ENCODE measurements at places on chromosomes 5 and 9.

DNA sequence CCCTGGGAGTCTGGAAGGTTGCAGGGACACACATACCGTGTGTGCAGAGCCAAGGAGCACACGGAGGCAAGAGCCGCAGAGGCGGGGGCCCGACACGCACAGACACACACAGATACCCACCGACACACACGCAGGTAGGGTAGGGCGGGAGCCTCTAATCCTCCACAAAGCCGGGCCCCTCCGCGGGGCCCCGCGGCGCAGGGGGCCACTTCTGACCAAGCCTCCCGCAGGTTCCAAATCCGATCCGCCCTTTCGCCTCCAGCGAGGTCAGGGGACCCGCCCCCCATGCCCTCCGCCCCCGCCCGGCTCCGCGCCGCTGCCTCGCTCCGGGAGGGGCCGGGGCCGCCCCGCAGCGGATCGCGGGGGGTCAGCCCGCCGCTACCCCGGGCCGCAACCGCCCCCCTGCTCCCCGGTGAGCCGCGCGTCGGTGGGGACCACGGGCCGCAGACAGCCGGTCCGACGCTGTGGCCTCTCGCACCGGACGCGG lies 1.4 kb upstream of the LMX1B start:
- DNase-seq, result no peak

- DNase-seq, result peak; percentile 7
Observed at GRCh38 chr5:123154886-123155445, 65.9 kb downstream of the PRDM6 start.

DNA sequence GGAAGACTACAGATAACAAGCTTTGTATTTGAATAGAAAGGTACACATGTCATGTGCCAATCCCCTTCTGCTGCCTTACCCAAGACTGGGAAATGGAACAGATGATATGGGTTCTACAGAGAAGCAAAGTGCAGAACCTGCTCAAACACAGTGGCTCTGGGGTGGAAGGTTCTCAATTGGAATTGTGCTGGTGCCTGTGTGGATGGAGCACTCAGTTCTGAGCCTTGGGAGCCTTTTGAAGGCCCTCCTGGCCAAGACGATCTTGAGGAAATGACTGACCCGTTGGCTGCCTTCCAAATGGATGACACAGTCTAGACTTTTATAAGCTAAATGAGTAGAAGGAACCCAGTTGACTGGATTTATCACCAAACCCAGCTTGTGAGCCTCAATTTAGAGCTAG lies 4.2 kb upstream of the PRSS3 start:
- DNase-seq, result no peak

DNA sequence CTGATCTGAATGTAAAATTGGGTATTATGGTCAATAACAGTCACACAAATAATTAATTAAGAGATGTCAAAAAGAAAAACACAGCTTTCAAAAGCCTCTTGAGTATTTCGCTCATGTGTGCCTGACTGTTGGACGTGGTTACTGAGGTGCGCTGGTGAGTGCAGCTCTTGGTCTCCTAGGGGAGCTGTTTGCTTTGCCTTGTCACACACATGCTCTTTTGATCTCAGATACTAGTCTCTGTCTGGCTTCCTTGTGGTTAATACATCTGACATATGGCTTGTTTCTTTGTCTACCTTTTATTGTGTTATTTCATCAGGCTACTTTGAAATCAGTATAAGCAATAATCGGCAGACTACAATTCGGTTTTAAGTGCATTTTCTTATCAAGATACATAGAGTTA lies 51.5 kb downstream of the PCSK1 start:
- no peak for DNase-seq

GRCh38 chr5:9196403-9197227 lies 349.3 kb downstream of the SEMA5A start:
- DNase-seq, result no peak

DNA sequence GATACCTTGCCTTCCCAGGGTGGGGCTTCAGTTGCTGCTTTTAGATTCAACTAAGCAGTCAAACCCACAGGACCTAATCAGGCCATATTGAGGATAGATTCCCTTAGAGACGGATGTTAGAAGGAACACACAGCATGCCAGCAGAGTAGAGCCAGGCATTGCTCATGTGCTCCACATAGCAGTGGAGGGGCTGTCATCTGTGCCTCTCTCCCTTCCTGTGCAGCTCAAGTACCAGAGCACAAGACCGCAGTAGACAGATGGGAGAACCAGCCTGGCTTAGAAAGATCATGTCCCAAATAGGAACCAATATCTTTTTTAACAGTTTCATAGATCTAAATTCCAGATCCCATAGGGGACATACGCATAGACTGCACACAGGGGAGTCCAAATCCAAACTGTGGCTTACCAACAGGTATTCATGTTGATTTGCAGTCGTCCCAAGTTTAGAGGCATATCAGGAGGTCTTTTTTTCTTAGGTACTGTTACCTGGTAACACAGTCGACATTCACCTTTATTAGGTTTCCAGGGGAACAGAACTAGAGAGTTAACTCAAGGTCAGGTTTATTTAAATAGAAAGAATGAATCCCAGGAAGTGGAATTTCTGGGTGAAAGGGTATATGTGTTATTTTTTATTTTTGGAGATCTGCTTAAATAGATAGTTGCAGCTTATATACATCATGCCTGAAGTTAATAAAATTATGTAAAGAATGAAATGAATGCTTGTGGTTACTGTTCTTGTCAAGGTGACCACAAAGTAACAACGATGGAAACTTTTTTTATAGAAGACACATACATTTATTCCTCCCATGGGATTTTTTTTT lies 43.5 kb upstream of the PCAT7 start:
- DNase-seq, result no peak

- DNase-seq, result no peak
Observed at GRCh38 chr5:4981608-4982007, 158.5 kb upstream of the ADAMTS16 start.

DNA sequence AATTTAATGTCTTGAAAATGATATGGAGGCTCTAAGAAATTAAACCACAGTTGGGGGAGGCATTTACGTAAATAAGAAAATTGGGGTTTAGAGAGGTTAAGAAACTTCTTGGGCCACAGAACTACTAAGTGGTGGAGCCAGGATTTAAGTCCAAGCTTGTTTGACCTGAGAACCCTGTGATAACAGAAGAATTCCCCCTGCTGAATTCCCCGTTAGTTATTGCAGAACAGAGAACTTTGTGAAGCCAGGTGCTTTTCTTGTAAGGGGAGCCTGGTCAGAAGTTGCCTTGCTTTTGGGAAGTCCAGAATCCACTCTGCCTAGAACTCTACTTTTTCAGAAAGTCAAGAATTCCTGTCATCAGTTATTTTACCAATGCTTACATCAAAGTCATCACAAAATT lies 309.3 kb upstream of the SEMA6A start:
- no peak for DNase-seq

- no peak for DNase-seq
Observed at GRCh38 chr5:96144289-96144688, 182.6 kb upstream of the ELL2 start.

- no peak for DNase-seq
Observed at GRCh38 chr9:69307446-69308205, 17.4 kb upstream of the ENTREP1 start.

DNA sequence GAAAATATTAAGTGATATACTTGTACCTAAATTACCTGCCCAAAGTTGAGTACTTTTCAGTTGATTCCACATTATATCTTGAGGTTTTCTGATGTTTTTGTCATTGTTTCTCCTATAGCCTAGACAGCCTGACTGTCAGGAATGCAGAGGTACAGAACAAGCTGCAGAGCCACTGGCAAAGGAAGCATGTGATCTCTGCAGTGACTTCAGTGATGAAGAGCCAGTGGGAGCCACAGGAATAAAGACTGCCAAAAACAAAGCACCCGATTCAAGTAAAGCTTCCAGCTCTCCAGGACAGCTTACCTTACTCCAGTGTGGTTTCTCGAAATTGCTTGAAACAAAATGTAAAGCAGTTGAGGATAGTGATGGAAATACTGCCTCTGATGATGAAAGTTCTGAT lies 96.3 kb downstream of the ERCC6L2 start:
- no peak for DNase-seq

DNA sequence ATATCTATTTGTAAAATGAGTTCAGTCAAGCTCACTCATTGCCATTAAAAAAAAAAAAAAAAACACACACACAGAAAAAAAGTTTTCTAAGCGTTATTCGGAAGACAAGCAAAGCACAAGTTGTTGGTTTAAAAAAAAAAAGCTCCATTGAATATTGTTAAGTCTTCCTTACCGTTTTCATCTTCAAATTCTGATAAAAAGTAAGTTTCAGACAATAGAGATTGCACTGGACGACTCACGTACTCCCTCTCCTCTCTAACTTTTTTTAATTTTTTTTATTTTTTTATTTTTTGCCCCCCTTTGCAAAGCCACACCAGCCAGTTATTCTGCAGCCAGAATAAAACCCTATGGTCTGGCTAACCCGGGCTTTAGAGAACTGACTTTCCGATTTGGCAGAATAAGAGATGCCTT lies 544 bp downstream of the ADAMTS6 start:
- peak; percentile 35 for DNase-seq

- DNase-seq, result no peak
Observed at GRCh38 chr5:159017786-159018185, 81.9 kb downstream of the EBF1 start.

DNA sequence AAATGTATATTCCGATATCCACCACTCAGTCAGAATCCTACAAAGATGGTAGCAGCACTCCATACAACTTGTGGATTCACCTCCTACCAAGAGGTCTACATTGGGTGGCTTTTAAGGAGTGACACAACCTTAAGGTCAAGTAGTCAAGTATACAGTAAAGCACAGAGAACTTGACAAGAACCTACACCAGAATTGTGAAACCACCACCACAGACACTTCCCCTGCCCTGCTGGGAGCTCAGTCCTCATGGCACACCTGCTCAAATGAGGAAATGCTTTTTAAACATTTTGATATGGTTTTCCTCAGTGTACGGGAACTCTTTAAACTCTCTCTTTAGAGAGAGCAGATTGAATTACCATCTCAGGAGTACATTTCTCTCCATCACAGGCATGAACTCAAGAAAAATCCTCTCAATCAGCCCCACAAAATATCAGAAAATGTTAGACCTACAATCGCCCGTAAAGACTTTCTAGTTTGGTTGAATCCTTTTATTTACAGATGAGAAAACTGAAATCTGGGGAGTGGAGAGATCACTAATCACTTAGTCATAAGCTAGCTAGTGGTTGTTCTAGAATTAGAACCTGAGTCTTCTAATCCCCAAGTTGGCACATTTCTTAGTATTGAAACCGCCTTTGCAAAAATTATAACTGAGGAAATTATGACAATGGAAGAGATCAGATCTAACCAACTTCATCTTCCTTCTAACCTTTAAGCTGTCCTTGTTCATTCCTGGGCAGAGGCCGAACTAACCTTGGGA lies 38.5 kb upstream of the NR4A3 start:
- no peak for DNase-seq

GRCh38 chr5:62296998-62297397 lies 9.0 kb upstream of the KIF2A start:
- DNase-seq, result no peak

- no peak for DNase-seq
Observed at GRCh38 chr5:75862872-75863271, 145.6 kb upstream of the POC5 start.

- no peak for DNase-seq
Observed at GRCh38 chr5:15026011-15026893, 154.7 kb upstream of the ANKH start.

DNA sequence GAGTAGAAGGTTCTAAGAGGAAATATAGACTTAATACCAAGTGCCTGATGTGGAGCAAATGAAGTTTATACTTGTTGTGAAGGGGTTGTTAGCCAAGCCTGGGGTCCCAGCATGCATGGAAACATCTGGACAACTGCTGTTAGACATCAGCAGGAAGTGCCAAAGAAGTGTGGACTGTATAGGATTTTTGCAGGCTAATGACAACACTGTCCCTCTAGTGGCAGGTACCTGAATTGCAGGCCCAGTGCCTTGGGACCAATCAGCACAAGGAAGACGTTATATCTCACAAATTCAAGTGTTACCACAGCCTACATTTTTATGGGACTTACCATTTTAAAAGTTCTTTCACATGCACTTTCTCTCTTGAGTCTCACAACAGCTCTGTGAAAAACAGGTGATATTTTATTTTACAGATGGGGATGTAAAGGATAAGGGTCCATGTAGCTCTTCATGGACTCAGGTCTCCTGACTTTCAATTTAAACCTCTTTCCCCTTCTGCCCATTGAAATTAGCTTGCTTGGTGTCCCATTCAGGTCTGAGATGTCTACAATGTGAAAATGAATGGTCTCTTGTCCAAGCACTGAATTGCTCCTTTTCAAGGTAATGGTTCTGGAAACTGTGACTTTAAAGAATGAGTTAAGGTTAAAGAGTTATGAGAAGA lies 89.0 kb upstream of the MAP1B start:
- DNase-seq, result no peak

DNA sequence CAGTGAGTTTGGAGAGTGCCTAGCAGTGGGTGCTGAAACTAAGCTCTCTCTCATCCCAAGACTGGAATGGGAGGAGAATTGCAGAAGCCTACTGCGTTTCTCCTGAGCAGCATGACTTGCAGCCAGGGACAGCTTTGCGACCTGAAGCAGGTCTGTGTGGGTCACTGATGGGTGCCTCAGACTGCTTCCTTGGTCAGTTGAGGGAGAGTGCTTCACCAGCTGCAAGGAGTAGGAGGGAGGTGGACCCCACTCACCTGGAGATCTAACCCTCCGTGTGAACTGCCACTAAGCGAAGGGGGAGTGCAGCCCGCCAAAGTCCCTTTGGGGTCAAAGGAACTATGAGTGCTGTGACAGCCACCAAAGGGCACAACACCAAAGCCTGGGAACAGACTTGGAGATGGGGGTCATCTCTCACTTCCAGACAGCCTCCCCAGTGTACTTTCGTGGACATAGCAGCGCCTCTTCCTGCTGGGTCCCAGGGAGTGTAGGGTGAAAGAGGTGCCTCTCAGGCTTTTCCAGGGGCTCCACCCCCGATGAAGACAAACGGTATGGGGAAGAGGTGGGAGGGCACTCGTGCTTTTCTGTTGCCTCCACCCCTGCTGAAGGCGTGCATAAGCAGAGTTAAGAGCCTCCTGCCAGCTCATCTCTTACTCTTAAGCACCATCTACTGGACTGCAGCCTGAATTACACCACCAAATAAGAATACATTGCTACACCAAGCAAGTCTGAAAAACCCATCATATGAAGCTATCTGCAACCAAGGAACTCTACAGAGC lies 34.3 kb upstream of the MACIR start:
- DNase-seq, result peak; percentile 46

- no peak for DNase-seq
Observed at GRCh38 chr9:25205285-25205684, 473.0 kb downstream of the TUSC1 start.

GRCh38 chr5:179371681-179372680 lies 26.7 kb upstream of the ADAMTS2 start:
- peak; percentile 4 for DNase-seq

GRCh38 chr5:40572391-40572790 lies 107.3 kb upstream of the PTGER4 start:
- no peak for DNase-seq

- DNase-seq, result no peak
Observed at GRCh38 chr5:14123974-14124482, 19.1 kb upstream of the TRIO start.

- no peak for DNase-seq
Observed at GRCh38 chr5:55568654-55569512, 34.1 kb upstream of the PLPP1 start.

GRCh38 chr5:173047838-173048105 lies 8.4 kb upstream of the CREBRF start:
- no peak for DNase-seq
